ENCODE measurements at places on chromosomes 5 and 9.

- no peak for DNase-seq
These were observed 457.5 kb downstream of the TMEM232 start for GRCh38 chr5:110268985-110269384.

DNA sequence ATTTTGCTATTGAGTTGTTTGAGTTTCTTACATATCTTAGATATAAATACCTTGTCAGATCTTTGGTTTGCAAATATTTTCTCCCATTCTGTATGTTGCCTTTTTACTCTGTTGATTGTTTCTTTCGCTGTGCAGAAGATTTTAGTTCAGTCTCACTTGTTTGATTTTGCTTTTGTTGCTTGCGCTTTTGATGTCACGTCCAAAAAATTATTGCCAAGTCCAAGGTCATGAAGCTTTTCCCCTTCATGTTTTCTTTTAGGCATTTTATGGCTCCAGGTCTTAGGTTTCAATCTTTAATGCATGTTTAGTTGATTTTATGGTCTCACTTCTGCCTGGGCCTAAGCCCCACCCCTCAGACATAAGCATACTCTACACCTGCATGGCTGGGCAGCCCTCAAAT is 131.5 kb upstream of the TNC start:
- DNase-seq, result no peak

GRCh38 chr9:83986765-83987401 is 6.3 kb downstream of the RMI1 start:
- no peak for DNase-seq

- no peak for DNase-seq
These were observed 66.8 kb downstream of the INSYN2B start for GRCh38 chr5:169913479-169913878.

DNA sequence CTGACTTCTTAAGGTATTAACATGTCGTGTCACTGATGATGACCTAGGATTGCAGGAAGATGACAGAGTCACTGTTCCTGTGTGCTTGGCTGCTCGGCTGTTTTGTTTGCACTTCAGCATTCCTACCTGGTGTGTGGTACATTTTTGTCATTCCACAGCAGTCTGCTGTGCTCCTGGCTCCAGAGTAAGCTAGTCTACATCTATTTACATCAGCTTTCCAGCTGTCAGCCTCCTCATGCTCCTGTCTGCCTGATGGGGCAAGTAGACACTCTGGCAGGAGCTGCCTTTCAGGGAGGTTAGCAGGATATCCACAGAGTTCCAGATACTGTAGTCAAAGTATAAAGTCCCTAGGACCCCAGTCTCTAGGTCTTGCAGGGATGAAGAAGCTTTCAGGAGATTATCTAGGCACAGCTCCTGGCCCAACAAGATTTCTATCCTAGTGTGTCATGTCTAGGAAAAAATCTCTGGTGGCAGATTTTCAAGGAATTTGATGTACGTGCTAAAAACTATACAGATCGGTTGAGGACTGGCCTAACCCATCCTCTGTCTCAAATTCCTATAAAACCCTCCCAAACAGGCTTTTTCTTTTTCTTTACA is 28.4 kb downstream of the RUSC2 start:
- DNase-seq, result peak; percentile 89

DNA sequence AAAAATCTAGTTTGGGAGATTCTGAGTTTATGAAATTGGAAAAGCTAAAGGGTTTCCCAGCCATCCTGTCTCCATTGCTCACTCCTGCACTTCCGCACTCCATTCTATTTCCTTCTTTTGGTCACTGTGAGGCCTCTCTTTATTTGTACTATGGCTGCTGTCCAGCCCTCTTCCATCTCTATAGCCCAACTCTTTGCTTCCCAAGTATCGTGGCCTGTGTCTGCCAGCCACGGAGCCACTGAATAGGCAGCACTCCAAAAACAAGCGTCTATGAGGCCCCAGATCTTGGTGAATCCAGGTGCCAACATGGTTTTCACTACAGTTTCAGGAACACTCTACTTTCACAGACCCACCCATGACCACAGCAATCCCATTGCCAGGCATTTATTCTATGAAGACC is 37.2 kb downstream of the GRAMD2B start:
- DNase-seq, result no peak

DNA sequence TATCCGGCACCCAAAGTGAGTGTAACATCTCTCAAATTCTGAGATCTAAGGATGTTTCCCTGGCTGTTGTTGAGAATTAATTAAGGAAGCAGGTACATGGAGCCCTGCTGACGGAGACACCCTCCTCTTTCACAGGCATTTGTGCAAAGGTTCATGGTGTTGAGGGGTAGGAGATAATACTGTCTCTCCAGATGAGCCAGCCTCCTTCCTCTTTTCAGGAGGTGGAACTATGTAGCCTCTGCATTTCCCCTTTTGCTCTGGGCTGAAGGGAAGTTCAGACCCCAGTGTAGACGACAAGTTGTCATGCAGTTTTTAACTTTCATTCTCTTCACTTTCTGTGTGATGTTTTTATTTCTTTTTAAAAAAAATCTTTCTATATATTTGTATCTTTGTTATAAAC is 107.5 kb downstream of the GALNT10 start:
- no peak for DNase-seq

GRCh38 chr9:70411930-70412831 is 2.3 kb downstream of the KLF9 start:
- DNase-seq, result no peak

Measured in fibroblast of skin of left quadriceps (primary cell).